Testis (tissue), 5 donors: ENCODE measurements at places on chromosomes 6 and 20. TPM values are rescaled to one million over a fixed set of nuclear protein-coding genes. Genes with fewer than 3 reads are reported as not detected.

- no peak for DNase-seq
These were observed 4.4 kb downstream of the FIG4 start for GRCh38 chr6:109695468-109695867.

- DNase-seq = no peak
These were observed 35.4 kb upstream of the RCAN2 start for GRCh38 chr6:46526607-46527006.

GRCh38 chr6:53634184-53634631 lies 31.3 kb downstream of the KLHL31 start:
- DNase-seq = no peak

DNA sequence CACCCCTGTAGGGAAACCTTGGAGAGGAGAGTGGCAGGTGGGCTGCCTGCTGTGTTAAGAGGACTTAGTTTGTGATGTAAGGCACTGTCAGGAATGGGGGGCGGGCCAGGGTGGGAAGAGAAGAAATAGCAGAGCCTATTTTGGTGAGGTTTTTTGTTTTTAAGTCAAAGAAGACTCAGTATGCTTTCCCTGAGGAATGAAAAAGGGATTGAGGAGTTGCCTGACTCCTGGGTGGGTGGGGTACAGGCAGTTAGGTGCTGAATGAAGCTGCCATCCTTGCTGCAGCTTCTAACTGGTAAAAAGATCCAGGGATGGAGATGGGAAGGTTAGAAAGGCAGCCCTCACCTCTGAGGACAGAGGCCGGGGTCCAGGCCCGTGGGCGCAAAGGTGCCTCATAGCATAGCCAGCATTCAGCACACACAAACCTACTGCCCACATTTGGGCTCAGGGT lies 37.9 kb downstream of the PLCG1 start:
- DNase-seq = peak; percentile 14

DNA sequence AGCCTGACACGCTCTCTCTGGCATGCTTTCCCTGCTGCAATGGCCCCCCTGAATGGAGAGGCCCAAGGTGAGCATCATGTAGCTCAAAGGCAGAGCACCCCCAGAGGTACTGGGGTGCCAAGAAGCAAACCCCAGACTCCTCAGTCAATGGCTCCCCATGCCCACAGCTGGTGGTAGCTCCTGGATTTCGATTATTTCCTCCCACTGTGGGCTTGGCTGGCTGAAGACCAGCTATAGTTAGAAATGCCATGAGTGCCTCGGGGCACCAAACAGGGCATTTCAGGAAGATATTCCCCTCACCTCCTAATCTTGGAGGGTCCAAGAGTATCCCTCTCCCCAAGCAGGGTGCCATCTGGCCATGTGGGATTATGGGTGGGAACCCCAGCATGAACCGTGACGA lies 16.8 kb downstream of the MAP1LC3A start:
- DNase-seq = no peak

GRCh38 chr6:122747573-122747972 lies 31.9 kb upstream of the FABP7 start:
- no peak for DNase-seq

- no peak for DNase-seq
These were observed 174.8 kb upstream of the RREB1 start for GRCh38 chr6:6932968-6933367.

DNA sequence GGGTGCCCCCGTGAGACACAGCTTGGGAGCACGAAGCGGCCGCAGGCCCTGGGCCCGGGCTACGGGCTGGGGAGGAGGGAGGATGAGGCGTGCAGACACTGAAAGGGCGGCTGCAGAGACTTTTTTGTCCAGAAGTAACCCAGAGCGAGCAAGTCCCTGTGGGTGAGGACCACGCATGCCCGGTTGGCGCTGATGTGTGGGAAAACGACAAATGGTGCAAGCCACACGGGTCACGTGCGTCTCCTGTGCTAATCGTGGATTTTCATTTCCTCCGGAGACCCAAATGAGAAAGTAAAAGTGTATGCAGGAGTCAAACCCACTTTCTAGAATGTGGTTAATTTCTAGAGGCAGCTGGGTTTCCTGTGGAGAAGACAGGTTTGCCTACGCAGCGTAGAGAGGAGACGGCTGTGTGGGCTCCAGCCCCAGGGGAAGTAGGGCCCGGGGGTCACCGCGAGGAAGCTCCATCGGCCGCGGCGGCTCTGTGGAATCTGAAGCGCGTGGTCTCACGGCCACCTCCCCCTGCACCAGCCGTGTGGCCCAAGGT lies 19.0 kb downstream of the DLL1 start:
- DNase-seq = no peak

GRCh38 chr6:11055127-11055627 lies 11.1 kb upstream of the ELOVL2 start:
- no peak for DNase-seq

DNA sequence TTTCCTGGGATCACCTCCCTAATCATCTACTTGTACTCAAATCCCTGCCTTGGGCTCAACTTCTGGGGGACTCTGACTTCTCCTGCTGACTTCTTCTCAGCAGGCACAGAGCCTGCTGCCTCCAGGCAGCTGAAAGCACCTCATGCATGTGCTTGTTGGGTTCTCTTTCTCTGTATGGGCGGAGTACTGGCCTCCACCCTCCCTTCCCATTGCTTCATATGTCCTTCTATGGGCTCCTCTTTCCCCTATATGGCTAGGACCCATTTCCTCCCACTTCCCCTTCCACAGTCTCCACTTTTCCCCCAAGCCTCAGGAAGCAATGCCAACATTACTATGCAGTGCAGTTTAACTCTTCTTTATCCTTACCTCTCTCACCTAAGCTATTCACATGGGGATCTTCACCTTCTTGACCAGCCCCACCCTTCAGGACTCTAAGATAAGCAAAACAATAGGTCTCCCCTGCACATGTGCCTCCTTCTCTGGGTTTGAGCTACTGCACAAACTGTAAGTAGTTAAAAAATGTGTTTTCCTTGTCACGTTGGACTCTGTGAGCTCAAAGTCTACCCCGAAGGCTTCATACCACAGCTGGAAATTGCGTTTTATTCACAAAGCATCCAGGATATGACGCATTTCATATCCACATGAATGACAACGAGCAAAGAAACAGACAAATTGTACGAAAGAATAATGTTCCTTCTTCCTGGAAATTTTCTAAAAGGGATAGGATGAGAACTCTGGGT lies 93.7 kb downstream of the CDS2 start:
- no peak for DNase-seq

GRCh38 chr6:3347826-3348225 lies 89.1 kb downstream of the PSMG4 start:
- no peak for DNase-seq

- DNase-seq = no peak
These were observed 210.7 kb upstream of the CNR1 start for GRCh38 chr6:88376768-88377387.

DNA sequence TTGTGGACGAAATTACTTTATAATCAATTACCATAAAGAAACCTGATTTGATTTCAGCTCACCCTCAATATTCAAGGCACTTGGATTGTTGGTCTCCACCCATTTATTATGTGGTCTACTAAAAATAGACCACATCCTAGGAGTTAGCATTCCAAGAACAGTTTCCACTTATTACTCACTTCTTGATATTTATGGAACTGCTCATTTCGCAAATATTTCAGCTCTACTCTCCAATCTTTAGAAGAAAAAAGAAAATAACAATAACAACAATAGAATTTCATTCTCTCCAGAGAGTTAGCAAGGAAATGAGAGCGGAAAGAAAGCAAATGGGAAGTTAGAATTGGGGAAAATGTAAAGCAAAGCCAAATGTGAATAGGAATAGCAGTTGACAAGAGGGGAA lies 26.2 kb upstream of the HDAC2 start:
- DNase-seq = no peak

GRCh38 chr20:60636417-60636816 lies 615.6 kb upstream of the CDH4 start:
- DNase-seq = no peak

DNA sequence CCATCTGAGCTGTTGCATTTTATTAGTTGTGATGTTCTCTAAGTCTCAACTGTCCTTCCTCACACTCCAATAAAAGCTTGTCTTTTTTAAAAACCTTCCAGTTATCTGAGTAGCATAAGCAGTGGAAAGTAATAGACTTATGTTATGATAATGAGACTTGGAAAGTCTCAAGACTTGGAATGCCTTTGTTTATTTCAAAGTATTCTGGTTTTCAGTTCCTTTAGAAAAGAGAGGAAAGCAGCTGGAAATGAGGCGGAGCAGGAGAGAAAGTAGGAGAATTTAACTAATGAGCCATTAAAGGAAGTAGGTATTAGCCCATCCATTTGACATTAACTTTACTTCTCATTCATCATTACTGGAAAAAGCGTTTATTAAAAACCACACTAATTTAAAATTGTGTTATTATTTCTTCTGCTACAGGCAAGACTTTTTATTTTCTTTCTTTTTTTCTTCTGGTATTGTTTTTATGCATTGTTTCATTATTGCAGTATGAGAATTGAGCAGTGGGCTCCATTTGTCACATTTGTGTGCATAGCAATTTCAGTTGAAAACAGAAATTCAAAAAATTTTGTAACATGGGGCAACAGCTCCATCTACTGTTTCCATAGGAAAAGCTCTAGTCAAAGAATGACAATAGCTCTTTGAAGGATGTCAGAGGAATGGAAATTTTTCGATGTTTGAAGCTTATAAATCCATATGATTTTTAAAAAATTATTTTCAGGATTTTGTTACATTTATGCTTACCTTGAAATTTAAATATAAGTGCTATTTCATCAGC lies 194.8 kb downstream of the COL9A1 start:
- DNase-seq = no peak

DNA sequence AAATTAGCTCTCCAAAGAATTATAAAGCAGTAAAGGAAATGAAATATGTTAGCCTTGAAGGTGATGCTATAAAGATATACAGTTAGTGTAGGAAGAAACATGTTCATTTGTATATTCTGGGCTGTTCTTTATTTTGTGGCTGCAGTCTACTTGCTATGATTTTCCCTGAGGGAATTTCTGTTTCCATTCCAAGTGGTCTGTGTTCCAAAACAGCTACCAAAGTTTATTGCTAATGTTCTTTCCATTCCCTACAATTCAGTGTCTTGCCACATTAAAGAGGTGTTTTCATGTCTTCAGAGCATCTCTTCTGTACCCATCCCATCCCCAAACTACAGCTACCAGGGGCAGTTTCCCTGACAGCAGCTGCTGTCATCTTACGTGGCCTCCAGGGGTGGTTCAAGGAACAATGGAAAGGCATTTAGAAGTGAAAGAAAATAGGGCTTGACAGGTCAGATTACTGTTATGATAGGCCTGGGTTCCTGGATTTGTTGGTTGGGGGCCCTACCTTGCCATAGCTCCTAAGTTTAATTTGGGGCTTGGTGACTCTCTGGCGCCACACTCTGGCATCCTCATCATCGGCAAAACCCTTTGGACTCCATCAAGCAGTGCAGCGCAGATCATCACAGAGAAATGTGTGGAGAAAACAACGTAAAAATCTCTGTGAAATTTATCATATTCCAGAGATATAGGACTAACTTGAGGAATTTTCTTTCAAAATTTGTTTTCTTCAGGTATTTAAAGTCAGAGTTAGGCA lies 33.8 kb upstream of the AIG1 start:
- peak; percentile 34 for DNase-seq

DNA sequence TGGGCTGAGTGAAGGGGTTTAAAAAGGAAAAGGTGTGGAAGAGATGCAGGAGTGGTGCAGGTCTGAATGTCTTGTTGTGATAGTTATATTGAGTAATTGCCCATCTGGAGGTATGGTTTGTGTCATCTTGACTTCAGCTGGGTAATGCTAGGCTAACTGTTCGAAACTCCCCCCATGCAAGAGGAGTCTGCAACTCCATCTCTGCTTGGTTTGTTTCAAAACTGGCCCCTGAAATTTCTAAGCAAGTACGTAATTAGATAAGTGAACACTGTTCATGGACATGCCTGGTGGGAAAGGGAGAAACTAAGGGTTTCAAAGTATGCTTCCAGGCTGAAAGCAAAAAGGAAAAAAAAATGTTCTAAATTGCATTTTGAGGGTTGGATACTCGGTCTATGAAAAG lies 17.1 kb downstream of the TTK start:
- no peak for DNase-seq

GRCh38 chr20:8744228-8744844 lies 324.6 kb upstream of the PLCB4 start:
- DNase-seq = no peak

GRCh38 chr6:73696966-73697655 lies 1.1 kb downstream of the CD109 start:
- no peak for DNase-seq

DNA sequence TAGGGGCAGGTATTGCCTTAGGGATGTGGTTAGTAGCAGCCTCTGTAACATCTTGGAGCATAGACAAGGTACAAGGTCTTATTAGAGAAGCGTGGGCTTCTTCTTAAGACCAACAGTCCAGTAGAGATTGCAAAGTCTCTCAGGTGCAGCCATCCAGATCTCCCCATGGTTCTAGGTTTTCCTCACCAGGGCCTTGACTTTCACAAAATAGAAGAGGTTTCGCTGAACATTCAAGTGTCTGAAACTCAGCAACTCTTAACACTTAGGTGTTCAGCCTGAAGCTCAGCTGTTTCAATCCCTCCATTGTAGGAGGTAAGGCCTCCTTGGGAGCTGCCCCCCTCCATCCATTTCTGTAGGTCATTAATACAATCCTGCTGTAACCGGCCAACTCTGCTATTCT lies 44.4 kb downstream of the GOPC start:
- DNase-seq = no peak

DNA sequence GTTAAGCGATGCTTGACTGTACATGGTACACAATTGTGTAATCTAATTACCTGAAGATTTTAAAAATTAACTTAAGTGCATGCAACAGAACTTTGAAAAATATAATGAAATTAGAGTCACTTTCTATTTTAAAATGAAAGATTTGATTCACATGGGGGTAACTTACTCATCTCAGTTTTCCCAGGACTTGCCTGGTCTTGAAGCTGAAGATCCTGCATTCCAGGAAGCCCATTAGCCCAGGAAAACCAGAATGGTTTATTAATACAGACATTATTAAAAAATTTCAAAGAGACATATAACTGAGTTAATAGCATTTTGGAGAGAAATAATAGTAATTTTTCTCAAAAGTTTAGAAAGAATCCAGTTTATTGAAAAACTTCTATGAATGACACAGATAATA lies 190.6 kb downstream of the SIM1 start:
- no peak for DNase-seq

DNA sequence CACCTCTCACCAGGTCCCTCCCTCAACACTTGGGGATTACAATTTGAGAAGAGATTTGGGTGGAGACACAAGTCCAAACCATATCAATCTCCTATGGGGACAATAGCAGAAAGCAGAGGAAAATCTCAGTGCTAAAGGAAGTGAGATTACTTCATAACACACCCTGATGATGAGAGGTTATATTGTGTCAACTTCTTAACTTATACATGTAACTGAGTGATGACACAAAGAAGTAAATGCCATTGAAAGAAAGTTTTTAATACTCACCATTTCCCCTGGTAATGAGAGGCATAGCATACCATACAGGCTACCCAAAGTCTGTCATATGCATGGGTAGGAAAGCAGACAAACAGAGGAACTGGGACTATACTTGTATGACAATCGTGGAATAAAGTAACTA lies 137.2 kb downstream of the MMUT start:
- no peak for DNase-seq

The LTB gene
- 2.0 TPM for total RNA-seq

The MRPL14 gene
- total RNA-seq = 53.5 TPM

The AFG1L gene
- total RNA-seq = 9.2 TPM

The EHMT2 gene
- 106 TPM for total RNA-seq

The NKX2-4 gene
- 6.3 TPM for total RNA-seq

The CST2 gene
- not detected for total RNA-seq

The BTN1A1 gene
- total RNA-seq = 0.31 TPM

The ADTRP gene
- 21.3 TPM for total RNA-seq

The TMC2 gene
- total RNA-seq = 0.56 TPM

The PPP1R14C gene
- total RNA-seq = 22.4 TPM

The CLDN20 gene
- not detected for total RNA-seq
